Naive thymus-derived CD4-positive, alpha-beta T cell (primary cell): ENCODE measurements at places on chromosomes 13 and 19. TPM values are rescaled to one million over a fixed set of nuclear protein-coding genes. Genes with fewer than 3 reads are reported as not detected.
A peak's percentile ranks its signal among the peaks of the same experiment; 100 is the strongest.

- H3K27me3 ChIP-seq, result no peaks in the 10 kb centered on the region
- H3K27ac ChIP-seq, result no peak overlapping the region
- no peaks in the 10 kb centered on the region for H3K4me1 ChIP-seq
- H3K36me3 ChIP-seq, result no peaks in the 10 kb centered on the region
- no peak overlapping the region for H3K4me3 ChIP-seq
- peak; percentile 54 for DNase-seq
These were observed 59.9 kb downstream of the LIG4 start for GRCh38 chr13:108155185-108156106.

GRCh38 chr19:19502808-19503602, 12.3 kb downstream of the TSSK6 start:
- no peaks in the 10 kb centered on the region for H3K27me3 ChIP-seq
- no peaks in the 10 kb centered on the region for H3K4me1 ChIP-seq
- no peak overlapping the region for H3K4me3 ChIP-seq

GRCh38 chr13:105144020-105144419, 1391.4 kb downstream of the EFNB2 start:
- no peaks in the 10 kb centered on the region for H3K27me3 ChIP-seq
- peaks cover 2% of the 10 kb centered on the region for H3K4me1 ChIP-seq
- DNase-seq, result no peak

SYDE1 gene
- 0.79 and 2.1 TPM in 2 replicates for total RNA-seq

- H3K4me3 ChIP-seq, result no peak overlapping the region
- no peaks in the 10 kb centered on the region for H3K36me3 ChIP-seq
- H3K27ac ChIP-seq, result no peak overlapping the region
- peaks cover 7% of the 10 kb centered on the region for H3K4me1 ChIP-seq
- DNase-seq, result no peak
- H3K27me3 ChIP-seq, result no peaks in the 10 kb centered on the region
These were observed 9.2 kb downstream of the PAN3 start for GRCh38 chr13:28147495-28147894.

DNA sequence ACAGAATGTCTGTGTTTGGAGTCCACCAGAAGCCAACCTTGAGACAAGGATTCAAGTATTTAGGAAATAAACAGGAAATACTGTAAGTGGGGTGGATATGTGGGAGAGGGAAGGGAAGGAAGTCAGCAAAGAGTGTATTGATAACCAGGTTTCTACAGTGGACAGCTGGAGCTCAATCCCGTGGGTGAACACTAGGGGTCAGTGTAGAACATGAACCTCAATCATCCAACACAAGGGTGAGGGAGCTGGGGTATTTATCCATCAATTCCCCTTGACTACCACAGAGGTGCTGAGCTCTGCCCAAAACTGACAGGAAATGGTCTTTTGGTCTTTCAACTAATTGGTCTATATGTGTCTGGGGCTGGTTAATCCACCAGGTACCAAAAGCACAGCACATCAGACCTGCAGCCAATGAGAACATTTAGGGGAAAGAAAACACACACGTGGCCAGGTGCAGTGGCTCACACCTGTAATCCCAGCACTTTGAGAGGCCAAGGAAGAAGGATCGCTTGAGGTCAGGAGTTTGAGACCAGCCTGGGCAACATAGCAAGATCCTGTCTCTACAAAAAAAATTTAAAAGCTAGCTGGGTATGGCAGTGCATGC, 5.6 kb upstream of the SYDE1 start:
- no peaks in the 10 kb centered on the region for H3K4me1 ChIP-seq
- no peak for DNase-seq
- no peak overlapping the region for H3K4me3 ChIP-seq
- H3K36me3 ChIP-seq, result no peaks in the 10 kb centered on the region
- no peaks in the 10 kb centered on the region for H3K27me3 ChIP-seq
- H3K27ac ChIP-seq, result no peak overlapping the region

SIN3B gene
- 105 TPM for total RNA-seq

GRCh38 chr13:78562237-78562889, 41.0 kb downstream of the POU4F1 start:
- H3K4me3 ChIP-seq, result no peak overlapping the region
- H3K36me3 ChIP-seq, result no peaks in the 10 kb centered on the region
- no peaks in the 10 kb centered on the region for H3K4me1 ChIP-seq
- H3K27ac ChIP-seq, result no peak overlapping the region
- DNase-seq, result no peak
- H3K27me3 ChIP-seq, result no peaks in the 10 kb centered on the region

- H3K27ac ChIP-seq, result no peak overlapping the region
- no peak for DNase-seq
- no peak overlapping the region for H3K4me3 ChIP-seq
These were observed 18.7 kb upstream of the ZNF536 start for GRCh38 chr19:30353394-30353945.

ACP5 gene
- total RNA-seq, result 25.2 TPM

C3 gene
- 3.2 TPM for total RNA-seq

LMTK3 gene
- total RNA-seq, result 21.4 TPM

DNA sequence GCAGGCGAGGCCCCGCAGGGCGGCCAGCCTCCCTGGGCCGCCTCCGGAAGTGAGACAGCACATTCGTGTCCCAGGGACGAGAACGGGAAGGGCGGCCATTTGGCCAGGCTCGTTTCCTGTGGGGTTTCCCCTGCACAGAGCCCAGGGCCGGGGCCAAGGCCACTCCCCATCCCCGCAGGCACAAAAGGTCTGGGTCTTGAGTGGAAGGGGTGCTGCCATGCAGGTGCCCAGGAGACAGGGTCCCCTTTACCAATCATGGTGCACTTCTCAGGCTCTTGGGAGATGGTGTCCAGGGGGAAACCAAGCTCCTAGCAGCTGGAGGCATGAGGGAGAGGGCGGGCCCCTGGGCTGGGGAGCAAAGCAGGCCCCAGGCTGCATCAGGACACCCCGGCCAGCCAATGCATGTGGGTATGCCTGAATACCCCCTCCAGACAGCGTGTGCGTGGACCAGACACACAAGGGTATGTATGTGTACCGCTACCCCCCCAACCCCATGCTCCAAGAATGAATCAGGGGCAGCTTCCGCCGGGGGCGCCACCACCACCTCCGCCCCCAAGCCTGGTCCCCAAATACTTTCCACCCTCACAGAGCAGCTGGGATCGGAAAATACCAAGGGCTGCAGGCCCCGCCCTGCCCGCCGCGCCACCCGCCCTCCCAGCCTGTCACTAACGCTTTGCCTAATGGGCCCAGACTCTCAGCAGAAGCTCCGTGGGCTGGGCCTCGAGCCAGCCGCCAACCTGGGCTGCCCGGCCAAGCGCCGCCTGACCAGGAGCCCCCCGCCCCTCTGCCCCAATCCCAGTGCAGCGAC, 37.6 kb upstream of the NANOS3 start:
- H3K27ac ChIP-seq, result peak overlapping the region; percentile 91
- H3K36me3 ChIP-seq, result no peaks in the 10 kb centered on the region
- no peaks in the 10 kb centered on the region for H3K27me3 ChIP-seq
- peak; percentile 90 for DNase-seq
- peak overlapping the region; percentile 50 for H3K4me3 ChIP-seq

DNA sequence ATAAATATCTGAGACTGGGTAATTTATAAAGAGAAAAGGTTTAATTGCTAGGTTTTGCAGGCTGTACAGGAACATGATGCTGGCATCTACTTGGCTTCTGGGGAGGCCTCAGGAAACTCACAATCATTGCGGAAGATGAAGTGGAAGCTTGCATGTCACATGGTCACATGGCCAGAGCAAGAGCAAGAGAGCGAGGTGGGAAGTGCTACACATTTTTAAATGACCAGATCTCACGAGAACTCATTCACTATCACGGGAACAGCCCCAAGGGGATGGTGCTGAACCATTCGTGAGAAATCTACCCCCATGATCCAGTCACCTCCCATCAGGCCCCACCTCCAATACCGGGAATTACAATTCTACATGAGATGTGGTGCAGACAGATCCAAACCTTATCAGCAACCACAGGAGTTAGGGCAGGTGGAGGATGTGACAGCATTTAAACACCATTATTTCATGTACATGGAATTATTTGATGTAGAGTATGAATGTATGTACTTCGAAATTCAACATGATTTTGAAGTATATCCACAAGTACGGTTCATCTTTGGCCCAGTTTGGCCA, 10.5 kb upstream of the CLDN10 start:
- H3K36me3 ChIP-seq, result no peaks in the 10 kb centered on the region
- no peak overlapping the region for H3K4me3 ChIP-seq
- no peaks in the 10 kb centered on the region for H3K27me3 ChIP-seq

DNA sequence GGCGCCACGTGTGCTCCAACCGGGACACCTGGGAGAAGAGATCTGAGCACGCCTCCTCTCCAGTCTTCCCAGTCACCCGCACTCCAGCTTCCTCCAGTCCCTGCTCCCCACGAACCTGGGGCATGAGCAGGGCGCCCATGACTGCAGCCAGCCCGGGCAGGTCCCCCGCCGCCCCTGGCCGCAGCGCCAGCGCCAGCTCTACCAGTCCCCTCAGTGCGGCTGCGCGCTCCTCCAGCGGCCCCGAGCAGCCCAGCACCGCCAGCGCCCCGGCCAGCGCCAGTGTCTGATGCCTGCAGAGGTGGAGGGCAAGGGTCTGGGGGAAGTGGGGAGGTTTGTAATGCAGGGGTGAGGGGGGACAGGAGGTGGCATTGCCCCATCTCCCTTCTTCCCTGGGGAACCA, 13.1 kb downstream of the SH2D3A start:
- H3K4me1 ChIP-seq, result no peaks in the 10 kb centered on the region
- no peak overlapping the region for H3K4me3 ChIP-seq
- peaks cover 9% of the 10 kb centered on the region for H3K36me3 ChIP-seq
- DNase-seq, result no peak
- H3K27ac ChIP-seq, result peak overlapping the region; percentile 8

DNA sequence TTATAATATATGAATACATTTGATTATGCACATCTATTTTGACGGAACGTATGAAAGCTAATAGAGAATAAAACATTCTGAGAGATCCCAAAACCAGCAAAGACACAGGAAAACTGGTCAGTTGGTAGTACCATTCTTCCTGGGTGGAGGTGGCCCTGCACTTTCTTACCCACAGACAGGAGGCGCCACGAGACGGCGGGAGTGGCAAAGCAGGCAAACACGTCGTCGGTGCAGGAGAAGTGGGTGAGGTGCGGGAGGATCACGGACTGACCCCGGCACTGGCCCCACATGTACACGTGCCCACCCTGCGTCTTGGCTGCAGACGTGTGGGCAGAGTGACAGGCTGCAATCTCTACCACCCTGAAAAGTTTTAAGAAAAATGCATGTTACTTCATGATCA, 36.1 kb downstream of the RCBTB1 start:
- no peak overlapping the region for H3K4me3 ChIP-seq
- H3K27ac ChIP-seq, result no peak overlapping the region
- H3K36me3 ChIP-seq, result no peaks in the 10 kb centered on the region
- no peaks in the 10 kb centered on the region for H3K4me1 ChIP-seq
- DNase-seq, result no peak

- no peak for DNase-seq
- no peaks in the 10 kb centered on the region for H3K27me3 ChIP-seq
- H3K4me3 ChIP-seq, result no peak overlapping the region
- H3K36me3 ChIP-seq, result no peaks in the 10 kb centered on the region
- no peak overlapping the region for H3K27ac ChIP-seq
These were observed 9.2 kb downstream of the IQCN start for GRCh38 chr19:18264971-18265540.

- H3K4me3 ChIP-seq, result no peak overlapping the region
- no peak overlapping the region for H3K27ac ChIP-seq
- no peaks in the 10 kb centered on the region for H3K4me1 ChIP-seq
- H3K27me3 ChIP-seq, result no peaks in the 10 kb centered on the region
- DNase-seq, result no peak
These were observed 1.1 kb downstream of the RYR1 start for GRCh38 chr19:38434549-38435051.

- H3K27me3 ChIP-seq, result no peaks in the 10 kb centered on the region
- DNase-seq, result no peak
- no peak overlapping the region for H3K4me3 ChIP-seq
- no peaks in the 10 kb centered on the region for H3K36me3 ChIP-seq
These were observed 115.0 kb upstream of the CLDN10 start for GRCh38 chr13:95437561-95437960.

SPIB gene
- total RNA-seq, result 1.8 TPM

IGLON5 gene
- total RNA-seq, result not detected

ANGPTL8 gene
- total RNA-seq, result not detected

ZNF560 gene
- total RNA-seq, result not detected

ZNF544 gene
- total RNA-seq, result 19.7 TPM

DNA sequence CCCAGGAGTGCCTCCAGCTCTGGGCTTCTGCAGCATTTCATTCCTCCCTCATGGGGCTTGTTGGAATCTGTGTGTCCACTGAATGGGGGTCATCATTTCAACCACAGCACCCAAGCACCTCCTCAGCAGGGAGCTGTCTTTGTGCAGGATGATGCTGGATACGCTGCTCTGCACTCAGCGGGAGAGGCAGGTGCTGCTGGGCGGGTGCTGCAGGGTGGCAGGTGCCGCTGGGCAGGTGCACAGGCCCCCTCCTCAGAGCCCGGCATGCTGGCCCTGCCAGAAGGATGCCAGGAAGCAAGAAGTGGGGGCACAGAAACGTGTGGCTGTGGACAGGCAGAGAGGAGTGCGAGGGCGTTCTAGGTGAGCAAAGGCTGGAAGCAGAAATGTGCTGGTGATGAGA, 121.8 kb upstream of the VSTM2B start:
- H3K4me1 ChIP-seq, result no peaks in the 10 kb centered on the region
- DNase-seq, result no peak
- H3K27me3 ChIP-seq, result no peaks in the 10 kb centered on the region
- H3K36me3 ChIP-seq, result no peaks in the 10 kb centered on the region
- H3K27ac ChIP-seq, result no peak overlapping the region
- no peak overlapping the region for H3K4me3 ChIP-seq

GRCh38 chr19:2227415-2228156, 8.5 kb downstream of the PLEKHJ1 start:
- no peak overlapping the region for H3K4me3 ChIP-seq
- H3K27ac ChIP-seq, result no peak overlapping the region
- H3K36me3 ChIP-seq, result peaks cover 85% of the 10 kb centered on the region
- no peaks in the 10 kb centered on the region for H3K27me3 ChIP-seq

DNA sequence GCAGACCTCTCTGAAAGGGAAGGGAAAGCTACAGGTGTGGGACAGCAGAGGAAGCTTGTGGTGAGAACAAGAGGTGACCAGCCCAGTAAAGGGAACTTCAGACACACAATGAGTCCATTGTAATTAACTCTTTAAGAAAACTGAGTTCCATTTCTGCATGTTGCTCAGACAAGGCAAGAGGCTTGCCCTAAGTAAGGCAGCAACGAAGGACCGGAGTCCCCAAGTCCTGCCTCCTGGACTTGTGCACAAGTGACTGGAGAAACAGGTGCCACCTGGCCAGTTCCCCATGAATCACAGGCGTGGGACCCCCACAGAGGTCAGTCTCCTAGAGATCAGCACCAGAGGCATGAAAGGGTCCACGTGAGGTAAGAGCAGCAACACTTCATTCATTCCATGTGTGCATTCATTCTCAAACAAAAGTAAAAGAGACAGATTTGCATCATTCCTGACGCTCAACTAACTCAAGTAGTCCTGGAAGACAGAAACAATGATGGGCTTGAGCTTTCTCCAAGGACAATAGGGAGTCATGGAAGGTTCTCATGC, 14.7 kb upstream of the SIGLEC6 start:
- H3K36me3 ChIP-seq, result no peaks in the 10 kb centered on the region
- no peak for DNase-seq
- H3K4me3 ChIP-seq, result no peak overlapping the region
- no peaks in the 10 kb centered on the region for H3K4me1 ChIP-seq
